Urothelium cell line (cell line): ENCODE measurements at places on chromosomes 7 and 10.

DNA sequence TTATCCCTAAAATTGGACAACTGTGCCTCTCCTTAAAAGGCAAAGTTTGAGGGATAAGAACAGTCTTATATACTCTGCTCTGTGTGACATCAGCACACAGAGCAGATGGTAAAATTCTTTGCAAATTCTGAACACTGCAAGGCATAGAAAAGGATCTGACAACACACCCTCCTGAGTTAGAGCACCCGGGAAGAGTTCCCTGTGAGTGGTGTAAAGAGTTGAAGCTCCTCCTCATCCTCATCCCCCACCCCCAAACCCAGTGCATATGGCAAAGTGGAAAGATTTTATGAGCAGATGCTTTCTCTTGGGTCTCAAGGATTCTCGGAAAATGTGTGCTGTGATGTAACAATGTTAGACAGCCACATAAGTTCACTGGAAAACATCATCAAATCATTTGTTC is 40.0 kb upstream of the DGKI start:
- no peak for DNase-seq

DNA sequence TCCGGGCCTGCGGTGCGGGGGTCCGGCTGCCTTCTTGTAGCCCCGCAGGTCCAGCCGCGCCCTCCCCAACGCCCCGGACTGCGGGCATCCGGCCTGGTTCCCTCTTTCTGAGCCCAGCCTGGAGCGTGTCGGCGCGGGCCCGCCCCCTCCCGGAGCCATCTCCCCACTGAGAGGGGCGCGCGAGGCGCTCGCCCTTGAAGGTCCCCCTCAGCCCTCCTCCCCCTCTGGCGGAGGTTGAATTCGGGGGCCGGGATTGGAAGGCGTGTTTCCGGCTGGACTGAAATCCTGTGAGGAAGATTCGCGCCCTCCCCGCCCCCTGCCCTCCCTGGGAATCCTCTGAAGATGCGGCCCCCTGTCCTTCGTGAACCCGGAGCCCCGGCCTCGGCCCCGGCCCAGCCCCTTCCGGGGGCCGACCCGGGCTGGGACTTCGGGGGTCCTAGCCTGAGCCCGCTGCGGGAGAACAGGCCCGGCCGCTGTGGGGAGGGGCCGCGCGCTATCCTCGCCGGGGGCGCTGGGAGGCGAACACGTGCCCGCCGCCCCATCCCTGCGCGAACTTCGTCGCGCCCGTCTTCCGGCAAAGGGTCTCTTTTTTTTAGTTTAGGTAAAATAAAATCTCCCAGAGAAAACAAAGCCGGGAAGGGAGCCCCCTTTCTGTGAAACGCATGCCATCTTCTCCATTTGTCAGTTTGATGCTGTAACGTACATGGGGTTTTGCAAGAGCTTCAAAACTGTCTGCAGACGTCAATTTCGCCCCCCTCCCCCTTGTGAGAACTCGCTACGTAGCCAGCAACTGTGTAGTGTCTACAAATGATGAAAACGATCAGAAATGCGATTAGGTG is 636 bp downstream of the PDCD4 start:
- DNase-seq: peak; percentile 66

- DNase-seq: no peak
Observed at GRCh38 chr7:12637819-12638592, 49.4 kb upstream of the ARL4A start.

DNA sequence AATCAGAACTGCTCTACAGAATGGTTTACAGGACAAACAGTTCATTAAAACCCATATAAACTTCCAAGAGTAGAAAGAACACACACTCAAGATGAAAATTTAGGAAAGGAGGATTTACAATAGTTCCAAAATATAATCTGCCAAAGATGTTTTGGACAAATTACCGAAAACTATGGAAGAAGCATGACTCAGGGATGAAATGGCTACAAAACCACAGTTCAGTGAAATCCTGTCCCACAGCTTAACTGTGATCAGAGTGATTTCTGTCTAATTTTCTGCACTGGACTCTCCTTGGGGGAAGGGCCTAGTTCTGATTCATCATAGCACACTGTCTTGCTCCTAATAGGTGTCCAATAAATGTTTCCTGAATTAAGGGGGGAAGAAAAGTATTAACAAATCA is 82.2 kb downstream of the HIPK2 start:
- DNase-seq: no peak

DNA sequence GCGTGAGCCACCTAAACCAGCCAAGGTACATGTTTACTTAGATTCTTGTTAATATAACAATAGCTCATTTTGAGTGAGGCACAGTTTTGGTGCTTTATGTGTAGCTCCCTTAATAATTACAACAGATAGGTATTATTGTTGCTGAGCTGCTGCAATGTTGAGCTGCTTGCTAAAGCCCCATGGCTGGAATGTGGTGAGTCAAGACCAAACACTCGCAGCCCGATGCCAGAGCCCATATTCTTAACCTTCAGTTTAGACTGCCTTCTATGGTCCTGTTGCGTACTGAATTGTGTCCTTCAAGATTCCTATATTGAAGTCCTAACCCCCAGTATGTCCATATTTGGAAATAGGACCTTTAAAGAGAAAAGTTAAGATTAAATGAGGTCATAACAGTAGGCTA is 407.1 kb downstream of the NEBL start:
- no peak for DNase-seq

DNA sequence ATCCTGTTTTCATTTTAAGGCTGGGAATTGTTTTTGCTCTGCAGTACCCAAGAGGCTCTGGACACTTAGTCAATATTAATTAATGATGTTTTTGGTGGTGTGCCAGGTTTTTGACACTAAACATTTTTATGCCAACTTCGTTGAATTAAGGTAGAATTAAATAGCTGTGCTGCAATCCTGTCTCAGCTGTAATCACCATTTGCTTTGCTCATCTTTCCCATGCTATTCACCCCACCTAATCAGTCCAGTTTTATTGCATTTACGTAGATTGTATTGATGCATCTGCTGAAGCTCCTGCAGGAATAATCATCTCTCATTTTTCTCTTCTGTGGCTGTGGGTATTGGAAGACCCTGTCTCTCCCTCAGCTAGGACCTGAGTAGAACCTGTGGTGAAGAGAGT is 52.6 kb upstream of the TRUB1 start:
- no peak for DNase-seq

- no peak for DNase-seq
Observed at GRCh38 chr7:142645777-142646176, 103.5 kb upstream of the PRSS1 start.

DNA sequence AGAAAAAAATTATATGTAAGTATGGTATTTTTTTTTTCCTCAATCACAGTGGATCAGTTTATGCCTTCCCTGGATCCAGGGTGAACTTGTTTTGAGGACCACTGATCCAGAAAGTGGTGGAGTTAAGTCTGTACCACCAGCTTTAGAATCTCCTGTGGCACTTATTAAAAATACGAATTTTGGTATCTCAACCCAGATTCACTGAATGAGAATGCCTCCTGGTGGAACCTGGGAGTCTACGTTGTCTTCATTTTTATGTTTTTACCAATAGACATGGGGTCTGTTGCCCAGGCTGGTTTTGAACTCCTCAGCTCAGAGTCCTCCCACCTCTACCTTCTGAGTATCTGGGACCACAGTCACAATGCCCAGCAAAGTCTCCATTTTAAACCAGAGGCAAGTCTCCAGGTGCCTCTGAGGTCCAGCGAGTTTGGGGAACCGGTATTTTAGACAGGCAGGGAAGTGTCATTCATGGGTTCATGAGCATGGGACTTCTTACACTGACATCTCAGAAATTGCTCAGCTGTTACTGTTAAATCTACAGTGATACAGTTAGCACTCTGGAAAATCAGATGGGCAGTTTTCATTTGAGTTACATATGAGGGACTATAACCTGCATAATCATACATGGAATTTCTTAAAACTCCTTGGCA is 200.9 kb downstream of the AUTS2 start:
- no peak for DNase-seq

- DNase-seq: no peak
Observed at GRCh38 chr7:134245253-134245652, 71.5 kb downstream of the SLC35B4 start.
